ENCODE measurements at places on chromosomes 1 and 21. TPM values are rescaled to one million over a fixed set of nuclear protein-coding genes. Genes with fewer than 3 reads are reported as not detected.

- no peak for DNase-seq
These were observed at the start of gene CTSS for GRCh38 chr1:150765296-150765976. TSS of gene CTSS (minus strand) at chr1:150765778. CDS start at chr1:150764763, 1,015 bp downstream.

- DNase-seq, result no peak
These were observed 3.7 kb upstream of the PLOD1 start for GRCh38 chr1:11930571-11931445.

GRCh38 chr21:26686705-26687104 is 113.6 kb upstream of the CYYR1 start:
- no peak for DNase-seq

GRCh38 chr1:145757420-145757819 is 38.1 kb downstream of the CD160 start:
- DNase-seq, result no peak

DNA sequence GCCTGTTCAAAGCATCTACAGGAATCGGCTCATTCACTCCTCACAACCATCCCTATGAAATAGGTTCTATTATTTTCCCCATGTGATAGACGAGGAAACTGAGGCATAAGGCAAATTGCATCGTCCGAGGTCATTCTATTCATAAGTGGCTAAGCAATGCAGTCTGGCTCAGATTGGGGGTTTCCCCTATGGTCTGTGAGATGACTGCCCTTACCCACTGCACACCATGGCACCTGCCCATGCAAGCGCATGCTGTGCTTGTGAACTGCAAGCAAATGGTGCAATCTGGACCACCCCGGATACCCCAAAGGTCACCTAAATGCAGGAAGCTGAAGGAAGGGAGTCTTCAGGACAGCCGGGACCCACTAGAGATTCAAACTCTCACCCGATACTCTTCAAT is 123.4 kb upstream of the SOD1 start:
- DNase-seq, result no peak

KIF2C gene
- total RNA-seq, result 4.4 TPM

- DNase-seq, result peak; percentile 17
These were observed 54.9 kb downstream of the DMRTA2 start for GRCh38 chr1:50368179-50369007.

- no peak for DNase-seq
These were observed 65.8 kb downstream of the AK5 start for GRCh38 chr1:77347646-77348045.

GRCh38 chr1:214287884-214288283 is 6.9 kb downstream of the SMYD2 start:
- no peak for DNase-seq

SPRR1A gene
- total RNA-seq, result not detected

- DNase-seq, result no peak
These were observed 27.7 kb downstream of the INAVA start for GRCh38 chr1:200922406-200922805.

TIAM1 gene
- total RNA-seq, result 4.0 TPM

KRTAP11-1 gene
- not detected for total RNA-seq

MYOCOS gene
- total RNA-seq, result not detected

Measured in Peyer's patch (tissue), 4 donors.